ENCODE measurements at places on chromosomes 4 and X.

GRCh38 chr4:7103031-7103606 lies 35.3 kb upstream of the GRPEL1 start:
- peak; percentile 93 for DNase-seq

- no peak for DNase-seq
Measured at GRCh38 chr4:38948551-38948950, 80.9 kb downstream of the FAM114A1 start.

DNA sequence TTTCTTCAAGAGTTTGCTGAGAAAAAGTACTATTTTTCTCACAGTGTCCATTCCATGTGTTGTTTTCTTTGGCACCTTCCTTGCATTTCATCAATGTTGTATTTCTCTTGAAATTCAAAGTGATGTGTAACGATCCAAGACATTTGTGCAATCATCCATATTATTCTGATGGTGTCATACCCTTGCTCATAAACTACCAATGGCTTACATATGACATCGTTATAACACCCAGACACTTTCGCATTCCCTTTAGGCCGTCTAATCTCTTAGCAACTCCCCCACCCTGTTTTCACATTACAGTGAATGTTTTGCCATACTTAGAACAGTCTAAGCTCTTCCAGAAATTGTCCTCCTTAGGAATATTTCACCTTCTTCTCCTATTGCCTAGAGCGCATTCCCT lies 1779.0 kb downstream of the PCDH7 start:
- DNase-seq, result no peak

- DNase-seq, result no peak
Measured at GRCh38 chr4:117907646-117908045, 126.6 kb upstream of the NDST3 start.

DNA sequence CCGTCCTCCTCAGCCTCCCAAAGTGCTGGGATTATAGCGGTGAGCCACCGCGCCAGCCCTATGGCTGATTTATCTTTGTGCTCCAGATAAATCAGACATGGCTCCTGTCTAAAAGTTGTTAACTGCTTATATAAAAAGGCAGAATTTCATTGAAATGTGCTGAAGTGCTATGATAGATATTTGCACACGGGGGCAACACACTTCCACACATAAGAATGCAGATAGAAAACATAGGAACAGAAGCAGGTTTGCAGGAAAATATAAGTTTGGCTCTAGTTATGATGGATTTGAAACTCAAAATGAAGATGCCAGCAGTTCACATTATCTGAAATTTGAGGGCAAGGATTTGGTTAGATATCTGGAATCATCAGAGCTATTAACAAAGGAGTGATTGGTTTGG lies 163.1 kb upstream of the SLITRK2 start:
- DNase-seq, result no peak
